Sigmoid colon (tissue), 7 donors: ENCODE measurements at places on chromosomes 2 and 18. TPM values are rescaled to one million over a fixed set of nuclear protein-coding genes. Genes with fewer than 3 reads are reported as not detected.

DNA sequence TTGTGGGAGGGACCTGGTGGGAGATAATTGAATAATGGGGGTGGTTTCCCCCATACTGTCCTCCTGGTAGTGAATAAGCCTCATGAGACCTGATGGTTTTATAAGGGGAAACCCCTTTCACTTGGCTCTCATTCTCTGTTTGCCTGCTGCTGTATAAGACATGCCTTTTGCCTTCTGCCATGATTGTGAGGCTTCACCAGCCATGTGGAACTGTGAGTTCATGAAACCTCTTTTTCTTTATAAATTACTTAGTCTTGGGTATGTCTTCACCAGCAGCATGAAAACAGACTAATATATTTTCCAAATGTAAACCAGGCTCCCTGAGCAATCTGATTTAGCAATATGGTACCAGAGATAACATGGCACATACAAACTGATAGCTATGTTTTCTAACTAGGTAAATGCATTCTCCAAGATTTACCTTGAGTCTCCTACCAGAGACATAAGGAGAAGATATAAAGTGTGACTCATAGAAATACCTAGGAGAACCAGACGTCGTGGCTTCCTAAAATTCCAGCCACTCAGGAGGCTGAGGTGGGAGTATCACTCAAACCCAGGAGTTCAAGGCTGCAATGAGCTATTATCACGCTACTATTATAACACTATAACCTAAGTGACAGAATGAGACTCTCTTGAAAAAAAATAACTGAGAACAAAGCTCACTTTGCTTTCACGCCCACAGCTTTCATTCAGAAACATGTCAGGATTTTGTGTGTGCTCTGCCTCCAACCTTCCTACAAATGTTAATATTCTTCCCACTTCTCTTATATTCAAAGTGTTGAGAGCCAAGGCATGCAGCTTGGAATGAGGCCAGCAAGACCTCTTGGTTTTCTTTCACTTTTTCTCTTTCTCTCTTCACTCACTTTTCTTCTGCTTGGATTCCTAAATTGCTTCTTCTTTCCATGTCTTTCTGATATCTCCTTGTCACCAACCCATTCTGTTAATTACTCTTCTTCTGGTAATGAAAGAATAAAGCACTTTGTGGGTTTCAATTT, 263.9 kb upstream of the UBE2E3 start:
- no peaks in the 10 kb centered on the region for H3K27me3 ChIP-seq
- H3K36me3 ChIP-seq: no peaks in the 10 kb centered on the region
- no peak overlapping the region for H3K4me3 ChIP-seq
- H3K4me1 ChIP-seq: no peaks in the 10 kb centered on the region
- no peak for DNase-seq
- no peak overlapping the region for H3K27ac ChIP-seq

DNA sequence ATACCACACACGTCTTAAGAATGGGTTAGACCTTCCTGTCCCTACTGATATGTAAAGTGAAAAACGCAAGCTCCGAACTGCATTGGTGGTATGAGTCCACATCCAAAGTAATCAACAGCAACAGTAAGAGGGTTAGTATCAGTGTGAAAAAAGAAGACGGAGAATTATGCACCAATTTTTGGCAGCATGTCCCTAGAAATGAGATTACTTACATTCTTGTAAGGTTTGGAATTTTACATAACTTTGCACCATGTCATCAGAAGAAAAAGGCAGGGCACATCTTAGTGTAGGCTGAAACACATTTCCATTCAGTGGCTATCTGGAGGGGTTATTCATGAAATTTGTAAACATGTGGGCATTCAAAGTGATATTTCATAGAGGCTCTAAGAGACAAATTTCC, 88.2 kb downstream of the LONRF2 start:
- H3K4me3 ChIP-seq: no peak overlapping the region
- no peaks in the 10 kb centered on the region for H3K27me3 ChIP-seq
- no peak for DNase-seq
- H3K4me1 ChIP-seq: no peaks in the 10 kb centered on the region
- H3K36me3 ChIP-seq: no peaks in the 10 kb centered on the region

DNA sequence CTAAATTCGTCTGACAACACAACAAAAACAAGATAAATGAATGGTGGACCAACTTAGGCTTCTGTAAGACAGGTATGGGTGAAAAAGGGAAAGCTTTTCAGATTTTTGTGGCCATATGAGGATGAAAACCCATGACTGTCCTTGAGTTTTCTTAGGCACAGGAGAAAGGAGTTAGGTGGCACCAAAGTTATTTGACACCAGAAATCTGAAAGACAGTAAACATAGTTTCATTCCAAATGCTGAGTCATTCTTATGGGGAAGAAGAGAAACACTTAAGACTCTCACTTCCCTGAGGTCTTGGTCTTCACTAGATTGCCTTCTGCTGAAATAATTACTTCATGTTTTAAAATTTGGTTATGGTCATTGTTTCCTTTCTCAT, 5.2 kb upstream of the GPD2 start:
- H3K27me3 ChIP-seq: no peaks in the 10 kb centered on the region
- DNase-seq: no peak
- peak overlapping the region; percentile 32 for H3K27ac ChIP-seq
- H3K36me3 ChIP-seq: no peaks in the 10 kb centered on the region
- H3K4me3 ChIP-seq: no peak overlapping the region

DNA sequence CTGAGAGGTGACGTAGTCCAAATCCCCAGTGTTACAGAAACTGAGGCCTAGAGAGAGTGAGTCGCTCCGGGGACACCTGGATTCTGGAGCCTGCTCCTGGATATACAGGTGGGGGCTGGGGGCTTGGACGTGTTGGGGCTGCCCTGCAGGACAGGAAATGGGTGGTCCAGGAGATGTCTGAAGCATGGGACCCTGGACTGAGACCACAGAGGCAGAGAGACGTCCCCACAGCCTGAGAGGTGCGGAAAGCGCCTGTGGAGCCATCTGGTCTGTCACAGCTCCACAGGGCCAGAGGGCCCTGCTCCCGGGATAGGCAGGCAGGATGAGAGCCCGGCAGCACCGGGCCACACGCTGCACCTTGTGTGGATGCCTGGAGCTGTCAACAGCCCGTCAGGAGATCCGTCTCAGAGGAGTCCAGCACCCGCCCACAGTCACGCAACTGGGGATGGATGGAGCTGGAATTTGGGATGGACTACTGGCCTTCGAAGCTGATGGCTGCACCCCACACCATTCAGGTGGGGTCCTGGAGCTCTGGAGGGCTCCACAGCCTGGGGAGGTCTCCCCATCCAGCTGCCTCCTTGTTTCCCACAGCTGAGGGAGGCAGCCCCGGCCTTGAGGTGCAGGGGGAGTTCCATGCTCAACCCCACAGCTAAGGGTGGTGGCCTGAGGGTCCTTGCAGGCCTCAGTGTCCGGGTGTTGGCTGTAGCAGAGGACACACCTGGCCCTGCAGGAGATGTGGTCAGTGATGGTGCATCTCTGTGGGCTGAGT, 303.0 kb downstream of the NDUFA10 start:
- no peak overlapping the region for H3K27ac ChIP-seq
- H3K4me1 ChIP-seq: no peaks in the 10 kb centered on the region
- no peaks in the 10 kb centered on the region for H3K27me3 ChIP-seq
- peak; percentile 46 for DNase-seq
- H3K4me3 ChIP-seq: no peak overlapping the region

CHCHD5 gene
- total RNA-seq: 22.5 TPM

GRCh38 chr2:44233450-44234128, 41.7 kb upstream of the SLC3A1 start:
- no peak overlapping the region for H3K27ac ChIP-seq
- H3K27me3 ChIP-seq: no peaks in the 10 kb centered on the region
- no peak for DNase-seq
- H3K4me3 ChIP-seq: no peak overlapping the region

- no peak overlapping the region for H3K4me3 ChIP-seq
- H3K36me3 ChIP-seq: no peaks in the 10 kb centered on the region
These were observed 8.8 kb downstream of the GKN2 start for GRCh38 chr2:68943581-68944568.

GRCh38 chr18:69935319-69936190, 12.1 kb downstream of the CD226 start:
- no peak for DNase-seq
- H3K27me3 ChIP-seq: no peaks in the 10 kb centered on the region
- H3K4me3 ChIP-seq: no peak overlapping the region
- no peaks in the 10 kb centered on the region for H3K36me3 ChIP-seq
